Fibroblast of villous mesenchyme (primary cell): ENCODE measurements at places on chromosomes 1 and 21.

GRCh38 chr1:204992201-204992997, 50.6 kb upstream of the CNTN2 start:
- DNase-seq: no peak

DNA sequence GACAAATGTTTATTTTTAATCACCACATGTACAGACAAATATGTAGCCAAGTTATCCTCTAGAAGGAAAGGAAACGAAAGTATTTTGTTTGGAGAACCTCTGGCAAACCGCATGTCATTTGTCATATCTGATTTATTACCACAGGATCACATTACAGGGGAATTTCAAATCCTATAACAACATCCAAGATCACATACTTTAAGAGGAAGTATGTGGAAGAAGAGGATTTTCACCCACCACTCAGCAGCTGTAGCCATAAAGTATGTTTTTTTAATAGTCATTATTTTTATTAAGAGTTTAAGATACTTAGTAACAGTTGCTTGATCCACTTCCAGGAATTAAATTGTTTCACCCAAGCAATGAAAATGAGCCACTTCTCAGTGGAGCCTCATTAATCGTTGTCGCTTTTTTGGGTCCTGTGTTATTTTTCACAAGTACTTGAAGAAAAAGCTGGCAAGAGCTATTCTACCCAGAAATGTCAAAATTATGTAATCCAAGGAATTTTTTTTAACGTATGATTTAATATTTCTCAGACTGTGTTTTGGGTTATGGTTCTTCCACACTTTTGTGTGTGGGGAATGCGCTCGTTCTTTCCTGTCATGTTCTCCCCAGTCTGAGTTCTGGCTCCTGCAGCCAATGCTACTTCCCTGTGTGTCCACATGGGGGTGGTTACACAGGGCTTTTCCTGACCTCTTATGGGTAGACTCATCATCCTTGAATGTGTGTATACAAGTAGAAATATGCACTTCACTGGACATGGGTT, 6.9 kb downstream of the SERTAD4 start:
- DNase-seq: peak; percentile 88

- DNase-seq: peak; percentile 68
These were observed 920 bp downstream of the MTR start for GRCh38 chr1:236795757-236796667.

GRCh38 chr1:231857609-231858135, 231.1 kb downstream of the DISC1 start:
- DNase-seq: no peak

- no peak for DNase-seq
These were observed 12.9 kb upstream of the ENO1 start for GRCh38 chr1:8891401-8891800.

DNA sequence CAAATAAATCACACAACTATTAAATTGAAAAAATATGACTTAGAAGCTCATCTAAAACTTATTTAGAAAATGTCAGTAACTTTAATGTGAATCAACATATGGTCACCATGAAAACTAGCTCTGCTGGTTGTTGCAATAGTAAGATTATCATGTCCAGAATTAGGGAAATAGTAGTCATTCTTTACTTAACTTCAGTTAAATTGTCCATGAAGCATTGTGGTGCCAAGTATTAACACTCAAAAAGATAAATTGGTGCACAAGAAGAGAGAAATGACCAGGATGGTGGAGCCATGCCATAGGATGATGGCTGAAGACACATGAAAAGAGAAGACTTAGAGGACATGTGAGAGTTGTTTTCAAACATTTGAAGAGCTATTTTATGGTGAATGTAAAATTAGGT, 130.2 kb upstream of the PTGFR start:
- DNase-seq: no peak
